HCT116 (cell line): ENCODE measurements at places on chromosomes 1 and 21. TPM values are rescaled to one million over a fixed set of nuclear protein-coding genes. Genes with fewer than 3 reads are reported as not detected.

The TNNT2 gene
- total RNA-seq, result 2.0 TPM

The SPRR5 gene
- not detected for total RNA-seq

The GIPC2 gene
- 0.07 TPM for total RNA-seq

The CD34 gene
- 0.07 TPM for total RNA-seq

The PPFIA4 gene
- total RNA-seq, result 10.8 TPM

The PGLYRP4 gene
- not detected for total RNA-seq

The LYPLA2 gene
- total RNA-seq, result 78.0 TPM

The SPRR4 gene
- not detected for total RNA-seq

The KCNA2 gene
- not detected for total RNA-seq

The PSEN2 gene
- total RNA-seq, result 28.5 TPM

The IL22RA1 gene
- total RNA-seq, result 2.1 TPM

The DENND2D gene
- total RNA-seq, result 31.9 TPM

The AK5 gene
- total RNA-seq, result 0.22 TPM

The TAS1R3 gene
- 0.07 TPM for total RNA-seq

The JMJD4 gene
- 14.3 TPM for total RNA-seq

The APP gene
- 267 TPM for total RNA-seq

The GJB3 gene
- total RNA-seq, result 46.7 TPM

The PIK3R3 gene
- total RNA-seq, result 1.6 TPM

The CADM3 gene
- total RNA-seq, result not detected

The OLIG2 gene
- not detected for total RNA-seq

The REN gene
- 0.47 TPM for total RNA-seq

The AADACL3 gene
- total RNA-seq, result not detected

The TMPRSS2 gene
- total RNA-seq, result 1.1 TPM

The DEPDC1 gene
- 61.9 TPM for total RNA-seq

The WNT9A gene
- 5.6 TPM for total RNA-seq

The VCAM1 gene
- 0.17 TPM for total RNA-seq

The BMP8B gene
- 9.5 TPM for total RNA-seq

The GPR37L1 gene
- 0.10 TPM for total RNA-seq

The KCNT2 gene
- not detected for total RNA-seq

The CFHR1 gene
- 0.34 TPM for total RNA-seq

The FTCD gene
- 2.5 TPM for total RNA-seq

The VASH2 gene
- total RNA-seq, result 5.7 TPM

The SPAG17 gene
- not detected for total RNA-seq

The FCGR3A gene
- 0.17 TPM for total RNA-seq

The ORC1 gene
- total RNA-seq, result 25.6 TPM

The FMO3 gene
- total RNA-seq, result 0.12 TPM

The PGBD2 gene
- 5.1 TPM for total RNA-seq

The GCSAML gene
- total RNA-seq, result not detected

The PRAMEF10 gene
- total RNA-seq, result not detected

The ABCG1 gene
- total RNA-seq, result 1.6 TPM

The NUP210L gene
- total RNA-seq, result 0.10 TPM

The INSRR gene
- not detected for total RNA-seq

The CLDN8 gene
- not detected for total RNA-seq

The ASCL5 gene
- total RNA-seq, result 0.15 TPM

The SAMSN1 gene
- 0.57 TPM for total RNA-seq

The USH2A gene
- not detected for total RNA-seq

The AADACL4 gene
- not detected for total RNA-seq

The EXO1 gene
- 32.9 TPM for total RNA-seq

The APH1A gene
- total RNA-seq, result 109 TPM
